ENCODE measurements at places on chromosomes 6 and 20. TPM values are rescaled to one million over a fixed set of nuclear protein-coding genes. Genes with fewer than 3 reads are reported as not detected.

GRCh38 chr6:46711491-46711890 lies 23.7 kb downstream of the PLA2G7 start:
- DNase-seq: no peak

DNA sequence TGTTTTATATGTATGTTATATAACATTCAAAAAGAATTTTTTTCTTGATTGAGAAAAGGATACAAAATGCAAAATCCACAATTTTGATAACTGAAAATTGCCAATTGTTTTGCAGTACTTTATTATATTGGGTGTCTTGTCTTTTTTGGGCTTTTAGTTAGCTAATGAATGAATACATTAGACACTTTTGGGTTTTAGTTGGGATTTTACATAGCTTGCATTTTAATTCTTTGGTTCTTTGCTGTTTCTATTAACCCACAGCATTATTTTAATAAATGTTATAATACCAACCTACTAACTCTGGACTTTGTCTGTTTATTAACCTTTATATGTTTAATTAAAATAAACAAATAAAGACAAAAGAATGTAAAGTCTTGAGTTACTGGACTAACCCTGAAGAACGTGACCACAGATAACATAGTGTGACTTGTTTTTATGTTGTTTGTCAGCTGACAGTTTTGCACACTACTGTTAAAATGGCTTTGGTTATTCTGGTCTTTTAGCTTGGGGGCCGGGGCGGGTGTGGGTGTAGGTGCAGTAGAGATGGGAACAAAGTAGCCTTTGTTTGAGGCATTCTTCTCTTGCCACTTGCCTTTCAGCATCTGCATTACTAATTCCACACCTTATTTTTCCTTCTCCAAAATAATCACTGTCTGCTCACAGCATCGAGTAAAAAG lies 159.1 kb downstream of the QKI start:
- no peak for DNase-seq

DNA sequence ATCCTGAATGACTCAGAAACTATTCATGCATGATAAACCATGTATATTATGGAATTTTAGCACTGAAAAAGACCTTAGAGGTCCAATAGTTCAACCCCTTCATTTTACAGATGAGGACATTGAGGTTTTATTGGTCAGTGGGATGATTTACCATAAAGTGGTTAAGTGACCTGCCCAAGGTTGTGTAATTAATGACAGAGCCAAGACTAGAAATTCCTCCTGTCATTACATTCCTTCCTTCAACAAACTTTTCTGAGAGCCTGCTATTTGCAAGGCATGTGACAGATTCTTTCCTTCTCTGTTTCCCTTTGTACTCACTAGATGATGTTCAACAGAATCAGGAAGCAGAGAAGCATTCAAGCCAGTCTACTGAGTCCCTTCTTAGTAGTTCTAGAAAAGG lies 170.7 kb upstream of the KCNK16 start:
- no peak for DNase-seq

DNA sequence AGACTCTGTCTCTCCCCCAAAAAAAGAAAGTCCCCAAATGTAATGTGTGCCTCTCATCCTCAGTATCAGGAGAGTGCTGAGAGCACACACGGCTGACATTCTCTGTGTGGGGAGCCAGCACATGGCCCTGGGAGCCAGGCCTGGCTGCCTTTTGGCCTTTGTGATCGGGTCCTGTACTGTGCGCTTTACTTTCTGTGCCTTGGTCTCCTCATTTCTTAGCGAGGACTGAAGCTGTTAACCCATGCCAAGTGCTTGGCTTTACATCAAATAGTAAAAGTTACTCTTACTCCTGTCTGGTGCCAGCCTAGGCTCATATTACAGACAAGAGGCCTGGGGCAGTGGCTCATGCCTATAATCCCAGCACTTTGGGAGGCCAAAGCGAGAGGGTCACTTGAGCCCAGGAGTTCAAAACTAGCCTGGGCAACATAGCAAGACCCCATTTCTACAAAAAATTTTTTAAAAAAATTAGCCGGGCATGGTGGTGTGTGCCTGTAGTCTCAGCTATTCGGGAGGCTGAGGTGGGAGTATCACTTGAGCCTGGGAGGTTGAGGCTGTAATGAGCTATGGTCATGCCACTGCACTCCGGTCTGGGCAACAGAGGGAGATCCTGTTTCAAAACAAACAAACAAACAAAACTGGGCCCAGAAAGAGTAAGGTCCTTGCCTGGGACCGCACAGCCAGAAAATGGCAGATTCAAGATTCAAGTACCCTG lies 50.3 kb downstream of the SNAI1 start:
- no peak for DNase-seq

Gene CABLES2
- 0.51 TPM for total RNA-seq

DNA sequence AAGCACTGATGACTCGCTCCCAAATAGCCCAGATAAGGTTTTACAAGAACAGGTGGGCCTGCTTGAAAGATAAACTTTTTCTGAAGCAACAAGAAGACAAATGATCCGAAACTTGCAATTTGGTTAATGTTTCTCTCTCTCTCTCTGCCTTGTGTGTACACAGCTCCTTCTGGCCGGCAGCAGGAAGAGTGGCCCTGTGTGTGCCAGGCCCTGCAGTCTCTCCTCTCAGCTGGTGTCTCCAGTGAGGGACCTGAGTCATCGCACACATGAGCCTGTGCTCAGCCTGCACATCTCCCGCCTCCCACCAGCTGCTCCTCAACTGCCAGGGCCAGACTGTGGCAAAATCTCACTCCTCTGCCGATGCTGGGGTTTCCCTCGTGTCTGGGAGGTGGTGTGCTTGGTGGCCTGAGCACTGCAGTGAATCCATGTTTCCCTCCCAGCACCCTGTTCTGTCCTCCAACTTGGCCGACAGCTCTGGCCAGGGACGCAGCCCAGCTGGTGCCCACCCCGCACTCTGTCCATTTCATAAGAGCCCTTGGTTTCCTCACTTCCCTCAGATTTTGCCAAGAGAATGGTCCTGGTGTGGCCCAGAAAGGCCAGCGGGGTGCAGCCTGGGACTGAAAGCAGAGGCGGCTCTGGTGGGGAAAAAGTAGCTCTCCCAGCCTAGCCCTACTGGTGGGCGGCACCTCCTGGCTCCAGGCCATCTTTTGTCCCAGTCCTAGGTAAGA lies 49.4 kb downstream of the ERMARD start:
- DNase-seq: peak; percentile 75

Gene LHFPL5
- not detected for total RNA-seq
